PC-9 (cell line): ENCODE measurements at places on chromosomes 12 and 14.

GRCh38 chr12:3897371-3897971 lies 24.3 kb upstream of the PARP11 start:
- no peak for DNase-seq

- no peak for DNase-seq
These were observed 22.9 kb upstream of the EVL start for GRCh38 chr14:100042286-100042685.

- no peak for DNase-seq
These were observed 154.2 kb downstream of the PLCZ1 start for GRCh38 chr12:18583655-18584054.

DNA sequence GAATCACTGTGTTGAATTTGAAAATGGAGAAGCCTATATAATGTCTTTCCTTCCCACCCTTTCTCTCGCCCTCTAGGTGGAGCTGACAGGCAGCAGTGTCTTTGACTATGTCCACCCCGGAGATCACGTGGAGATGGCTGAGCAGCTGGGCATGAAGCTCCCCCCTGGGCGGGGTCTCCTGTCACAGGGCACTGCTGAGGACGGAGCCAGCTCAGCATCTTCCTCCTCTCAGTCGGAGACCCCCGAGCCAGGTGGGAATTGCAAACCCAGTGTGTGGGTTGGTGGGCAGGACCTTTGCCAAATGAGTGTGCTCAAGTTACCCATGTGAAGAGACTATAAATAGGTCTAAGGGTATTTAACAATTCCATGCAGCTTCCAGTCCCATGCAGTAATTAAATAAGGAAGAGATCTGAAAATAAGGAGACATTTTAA lies 274.7 kb downstream of the EGLN3 start:
- no peak for DNase-seq

- DNase-seq = no peak
These were observed 570 bp upstream of the MRPS35 start for GRCh38 chr12:27709932-27710591.

DNA sequence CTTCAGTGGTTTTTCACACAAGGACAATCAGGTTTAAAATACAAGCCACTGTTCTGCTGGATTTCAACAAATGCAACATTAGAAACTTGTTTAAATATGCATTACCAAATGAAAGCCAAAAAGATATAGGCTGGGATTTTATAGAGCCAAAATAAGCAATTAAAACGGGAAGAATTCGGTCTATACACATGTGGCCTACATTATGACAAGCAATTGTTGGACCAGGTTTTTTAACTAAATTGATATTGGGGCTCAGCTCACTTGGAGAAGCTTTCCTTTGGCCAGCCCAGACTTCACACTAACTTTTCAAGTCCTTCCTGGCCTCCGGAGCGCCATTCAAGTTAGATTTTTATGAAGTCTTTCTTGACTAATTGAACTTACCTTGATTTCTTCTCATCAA lies 16.9 kb upstream of the PDE3A start:
- DNase-seq = no peak

GRCh38 chr14:40368314-40368713 lies 936.1 kb upstream of the FBXO33 start:
- no peak for DNase-seq

DNA sequence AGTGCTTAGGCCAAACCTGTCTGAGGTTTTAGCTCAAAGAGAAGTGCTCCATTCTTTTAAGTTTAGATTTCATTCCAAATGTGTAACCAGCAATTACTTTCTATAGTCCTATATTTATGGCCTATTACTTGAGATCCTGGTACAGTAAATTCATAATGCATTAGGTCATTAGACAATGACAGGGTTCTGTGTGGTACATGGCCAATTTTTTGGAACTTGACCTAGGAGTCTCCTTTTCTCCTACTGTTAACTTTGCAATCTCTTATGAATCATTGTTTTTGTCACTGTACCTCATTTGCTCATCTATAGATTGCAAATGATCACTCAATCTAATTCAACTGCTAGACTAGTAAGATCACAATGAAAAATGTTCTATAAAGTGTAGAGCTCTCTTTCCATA lies 136.7 kb downstream of the PDE3A start:
- no peak for DNase-seq

DNA sequence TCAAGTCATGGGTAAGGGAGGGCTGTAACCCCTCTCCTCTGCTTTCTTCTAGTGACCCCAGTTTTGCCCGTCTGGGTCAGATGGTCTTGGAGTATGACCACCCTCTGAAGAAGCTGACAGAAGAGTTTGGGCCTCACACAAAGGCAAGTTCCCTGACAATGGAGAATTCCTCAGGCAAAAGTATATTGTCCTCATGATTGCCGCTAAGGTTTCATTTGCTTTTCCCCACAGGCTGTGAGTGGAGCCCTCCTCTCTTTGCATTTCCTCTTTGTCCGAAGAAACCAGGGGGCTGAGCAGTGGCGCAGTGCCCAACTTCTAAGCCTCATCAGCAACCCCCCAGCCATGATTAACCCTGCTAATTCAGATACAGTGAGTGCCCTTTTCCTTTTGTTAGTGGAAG lies 12.1 kb downstream of the NCKAP1L start:
- DNase-seq = no peak
